Sciatic nerve (tissue), 2 donors: ENCODE measurements at places on chromosomes 11 and 22. TPM values are rescaled to one million over a fixed set of nuclear protein-coding genes. Genes with fewer than 3 reads are reported as not detected.

Gene FXYD2
- 6.6 TPM for total RNA-seq

Gene CALCA
- 0.67 TPM for total RNA-seq

DNA sequence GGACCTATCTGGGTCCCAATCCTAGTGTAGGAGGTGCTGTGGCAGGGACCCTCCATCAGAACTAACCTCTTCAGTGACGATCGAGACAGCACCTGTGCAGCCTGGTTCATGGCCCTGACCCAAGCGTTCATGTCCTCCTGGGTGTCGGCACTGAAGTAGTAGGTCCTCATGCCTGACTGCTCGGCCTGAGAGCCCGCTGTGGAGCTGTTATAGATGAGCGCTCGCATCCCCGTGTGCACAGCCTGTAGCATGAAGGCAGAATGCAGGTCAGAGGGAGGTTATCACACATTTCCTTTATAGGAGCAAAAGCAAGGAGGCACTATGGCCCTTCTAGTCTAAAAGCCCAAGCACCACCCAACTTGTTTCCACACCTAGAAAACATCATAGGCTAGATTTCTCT, 103.0 kb downstream of the C11orf58 start:
- DNase-seq, result no peak

DNA sequence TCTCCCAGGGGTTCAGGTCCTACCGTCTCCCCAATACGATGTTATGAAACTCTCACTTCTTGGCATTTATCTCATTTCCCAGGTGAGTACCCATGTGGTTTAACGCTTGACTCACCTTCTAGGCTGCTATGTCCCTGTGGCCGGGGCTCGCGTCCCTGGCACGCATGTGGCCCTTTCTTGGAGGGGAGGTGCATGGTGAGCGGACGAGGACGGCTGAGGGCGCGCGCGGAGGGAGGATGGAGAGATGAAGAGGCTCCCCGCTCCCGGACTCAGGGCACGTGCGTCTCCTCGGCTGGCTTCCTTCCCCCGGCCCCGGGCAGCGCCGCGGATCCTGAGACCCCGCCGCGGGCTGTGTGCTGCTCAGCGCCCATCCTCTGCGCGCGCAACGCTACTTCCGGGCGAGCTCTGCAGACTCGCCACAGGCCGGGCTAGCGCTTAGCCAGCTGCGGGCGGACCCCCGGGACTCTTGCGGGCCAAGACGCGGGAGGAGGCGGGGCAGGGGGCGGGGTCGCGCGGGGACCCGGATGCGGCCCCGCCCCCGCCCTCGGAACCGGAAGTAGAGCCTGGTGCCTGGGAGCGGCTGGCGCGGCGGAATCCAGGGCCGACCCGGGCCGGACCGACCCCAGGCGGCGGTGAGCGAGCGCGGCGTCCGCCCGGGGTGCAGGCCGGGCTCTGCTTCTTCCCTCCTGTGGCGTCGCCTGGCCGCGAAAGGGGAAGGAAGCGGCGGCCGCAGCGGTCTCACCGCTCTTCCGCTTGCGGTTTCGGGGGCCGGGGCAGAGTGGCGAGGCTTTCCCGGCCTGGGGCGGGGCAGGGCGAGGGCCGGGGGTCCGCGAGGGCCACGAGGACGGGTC, at the start of gene CTTN:
CTTN (plus strand) TSS at position 547 of the 851 bp plus-strand sequence. CDS start 8,769 bp downstream, outside the sequence.
- DNase-seq, result peak; percentile 91

- no peak for DNase-seq
Observed at GRCh38 chr11:16831316-16832192, 93.1 kb downstream of the C11orf58 start.

GRCh38 chr11:80239217-80239616, 798.4 kb upstream of the TENM4 start:
- no peak for DNase-seq

- DNase-seq, result no peak
Observed at GRCh38 chr11:34866375-34866774, 49.8 kb downstream of the APIP start.
